ENCODE measurements at places on chromosomes 1 and 21. TPM values are rescaled to one million over a fixed set of nuclear protein-coding genes. Genes with fewer than 3 reads are reported as not detected.

DNA sequence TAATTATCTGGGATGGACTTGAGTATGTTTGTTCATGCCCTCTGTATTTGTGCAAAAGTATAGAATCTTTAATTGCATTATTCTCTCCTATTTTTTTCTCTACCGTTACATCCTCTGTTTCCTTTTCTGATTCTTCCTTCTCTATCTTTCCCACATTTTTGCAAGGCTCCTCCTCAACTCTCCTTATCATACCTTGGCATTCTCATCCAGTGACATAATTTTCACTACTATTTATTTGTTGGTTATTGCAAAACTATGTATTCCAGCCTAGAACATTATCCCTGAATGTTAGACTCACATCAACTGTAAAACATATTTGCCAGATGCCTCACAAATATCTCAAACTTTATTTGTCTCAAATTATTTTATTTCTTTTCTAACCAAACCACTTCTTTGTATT lies 381.9 kb downstream of the COL11A1 start:
- no peaks in the 10 kb centered on the region for H3K36me3 ChIP-seq
- H3K27ac ChIP-seq: no peak overlapping the region
- H3K4me1 ChIP-seq: no peaks in the 10 kb centered on the region

GRCh38 chr21:43740497-43741156 lies 21.7 kb downstream of the PDXK start:
- H3K4me3 ChIP-seq: no peak overlapping the region
- DNase-seq: peak; percentile 53
- no peaks in the 10 kb centered on the region for H3K4me1 ChIP-seq
- H3K36me3 ChIP-seq: peaks cover 8% of the 10 kb centered on the region

DNA sequence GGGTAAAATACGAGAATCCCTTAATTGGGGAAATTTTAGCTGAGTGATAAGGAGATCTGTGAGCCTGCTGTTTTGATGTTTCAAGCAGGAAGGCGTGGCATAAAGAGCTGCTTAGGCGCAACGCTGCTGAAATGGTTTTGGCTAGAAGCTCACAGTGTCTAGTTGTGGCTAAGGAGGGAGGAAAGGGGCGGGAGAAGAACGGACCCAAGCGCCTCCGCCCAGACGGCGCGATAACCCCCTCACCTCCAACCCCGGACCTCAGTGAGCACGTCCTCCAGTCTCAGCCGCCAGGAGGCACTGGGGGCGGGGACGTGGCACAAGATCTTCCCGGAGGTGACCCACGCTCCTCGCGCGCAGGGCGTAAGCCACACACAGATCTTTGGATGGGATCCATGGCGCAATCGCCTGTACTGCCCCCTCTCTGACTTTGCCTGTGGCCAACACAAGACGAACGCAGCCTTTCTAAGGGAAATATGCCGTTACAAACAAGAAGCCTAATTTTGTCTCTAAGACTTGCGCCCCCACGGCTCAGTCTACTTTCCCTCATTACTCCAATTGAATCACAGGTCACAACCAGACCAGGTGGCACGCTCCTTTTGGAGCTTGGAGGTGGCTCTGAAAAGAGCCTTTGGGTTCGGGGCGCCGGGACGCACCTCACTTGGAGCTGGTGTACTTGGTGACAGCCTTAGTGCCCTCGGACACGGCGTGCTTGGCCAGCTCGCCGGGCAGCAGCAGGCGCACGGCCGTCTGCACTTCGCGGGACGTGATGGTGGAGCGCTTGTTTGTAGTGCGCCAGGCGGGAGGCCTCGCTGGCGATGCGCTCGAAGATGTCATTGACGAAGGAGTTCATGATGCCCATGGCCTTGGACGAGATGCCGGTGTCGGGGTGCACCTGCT lies 23.4 kb upstream of the RNF187 start:
- H3K27me3 ChIP-seq: peaks cover 76% of the 10 kb centered on the region
- no peaks in the 10 kb centered on the region for H3K36me3 ChIP-seq
- 0 out of 2 replicates have a peak, but pooled peaks cover 8% of the 10 kb centered on the region for H3K4me1 ChIP-seq

DNA sequence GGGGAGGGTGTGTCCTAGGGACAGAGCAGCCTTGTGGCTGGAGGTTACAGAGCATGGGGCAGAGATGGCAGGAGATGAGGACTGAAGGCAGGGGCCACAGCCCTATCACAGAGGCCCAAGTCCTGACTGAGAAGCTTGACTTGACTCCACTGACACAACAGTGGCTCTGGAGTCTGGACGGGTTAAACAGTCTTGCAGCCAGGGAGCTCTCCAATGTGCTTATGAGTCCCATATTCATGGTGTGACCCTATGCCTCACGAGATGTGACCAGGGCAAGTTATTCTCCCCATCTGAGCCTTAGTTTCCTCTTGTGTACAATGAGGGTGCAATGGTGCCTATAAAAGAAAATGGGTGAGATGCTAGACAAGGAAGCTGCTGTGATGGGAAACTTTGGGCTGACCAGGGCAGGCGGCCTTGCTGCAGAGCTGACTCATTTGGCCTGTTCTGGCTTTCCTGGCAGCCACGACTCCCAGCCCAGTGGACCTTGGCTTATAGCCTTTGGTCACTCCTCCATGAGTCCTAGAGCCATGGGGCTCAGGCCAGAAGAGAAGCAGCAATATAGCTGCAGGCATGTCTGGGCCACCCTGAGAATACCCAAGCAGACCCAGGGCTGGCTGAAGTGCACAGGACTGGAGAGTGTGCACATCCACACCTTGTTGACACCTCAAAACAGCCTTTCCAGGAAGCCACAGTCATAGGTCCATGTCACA lies 2.8 kb upstream of the TTC22 start:
- peak overlapping the region; percentile 15 for H3K27ac ChIP-seq
- peak; percentile 48 for DNase-seq
- no peak overlapping the region for H3K4me3 ChIP-seq
- H3K4me1 ChIP-seq: peaks cover 7% of the 10 kb centered on the region
- H3K36me3 ChIP-seq: no peaks in the 10 kb centered on the region
- H3K27me3 ChIP-seq: peaks cover 16% of the 10 kb centered on the region

DNA sequence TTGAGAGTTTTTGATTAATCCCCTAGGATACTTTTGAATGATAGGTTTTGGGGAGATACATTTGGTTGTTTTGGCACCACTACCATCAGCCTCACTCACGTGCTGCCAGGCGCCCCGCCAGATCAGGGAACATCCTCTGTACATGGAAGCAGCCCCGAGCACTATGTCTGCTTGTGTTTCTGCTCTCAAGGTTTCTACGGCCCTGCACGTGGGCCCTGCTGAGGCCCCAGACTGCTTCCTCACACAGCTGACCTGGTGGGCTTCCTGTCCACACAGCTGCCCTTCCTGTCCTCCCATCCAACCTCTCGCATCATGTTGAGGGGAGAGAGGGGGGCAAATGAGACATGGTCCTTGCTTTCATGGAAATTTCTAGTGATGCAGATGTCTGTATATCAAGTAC lies 20.0 kb downstream of the ADARB1 start:
- no peaks in the 10 kb centered on the region for H3K27me3 ChIP-seq
- H3K36me3 ChIP-seq: no peaks in the 10 kb centered on the region
- peaks cover 11% of the 10 kb centered on the region for H3K4me1 ChIP-seq

GRCh38 chr1:55284856-55285255 lies 69.7 kb upstream of the USP24 start:
- H3K27me3 ChIP-seq: no peaks in the 10 kb centered on the region
- no peak overlapping the region for H3K27ac ChIP-seq
- peak; percentile 72 for DNase-seq
- H3K36me3 ChIP-seq: no peaks in the 10 kb centered on the region

GRCh38 chr1:232579958-232580941 lies 49.7 kb downstream of the SIPA1L2 start:
- no peaks in the 10 kb centered on the region for H3K27me3 ChIP-seq
- H3K4me3 ChIP-seq: no peak overlapping the region
- no peak for DNase-seq
- no peaks in the 10 kb centered on the region for H3K36me3 ChIP-seq
- H3K27ac ChIP-seq: no peak overlapping the region

DNA sequence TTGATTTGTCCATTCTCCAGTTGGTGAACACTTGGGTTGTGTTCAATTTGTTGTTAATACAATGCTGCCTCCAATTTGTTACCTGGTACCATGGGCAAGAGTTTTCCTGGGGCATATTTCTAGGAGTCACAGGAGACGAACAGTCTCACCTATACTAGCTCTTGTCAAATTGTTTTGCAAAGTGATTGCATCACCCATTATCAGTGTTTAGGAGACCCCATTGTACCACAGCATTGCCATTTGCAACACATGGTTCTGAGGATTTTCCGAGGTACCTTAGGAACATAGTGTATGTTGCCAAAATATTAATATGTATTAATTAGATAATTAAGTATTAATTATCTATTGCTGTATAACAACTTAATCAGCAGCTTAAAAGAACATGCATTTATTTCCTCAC lies 97.8 kb downstream of the LPAR3 start:
- no peaks in the 10 kb centered on the region for H3K36me3 ChIP-seq
- H3K27ac ChIP-seq: no peak overlapping the region

DNA sequence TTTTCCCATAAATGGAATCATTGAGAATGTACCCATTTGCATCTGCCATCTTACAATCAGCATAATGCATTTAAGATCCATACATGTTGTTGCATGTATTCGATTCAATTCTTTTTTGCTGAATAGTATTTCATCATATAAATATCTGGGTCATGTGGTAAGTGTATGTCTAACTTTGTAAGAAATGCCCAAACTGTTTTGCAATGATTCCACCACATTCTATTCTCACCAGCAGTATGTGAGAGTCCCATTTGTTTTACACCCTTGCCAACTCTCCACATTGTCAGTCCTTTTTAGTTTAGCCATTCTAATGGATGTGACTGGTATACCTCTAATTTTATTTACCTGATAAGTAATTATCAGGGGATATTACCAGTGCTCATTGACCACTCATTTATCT lies 115.8 kb upstream of the PBX1 start:
- H3K27me3 ChIP-seq: no peaks in the 10 kb centered on the region
- H3K27ac ChIP-seq: no peak overlapping the region
- 0 out of 2 replicates have a peak, but pooled peaks cover 5% of the 10 kb centered on the region for H3K4me1 ChIP-seq
- DNase-seq: no peak
- H3K4me3 ChIP-seq: no peak overlapping the region
- H3K36me3 ChIP-seq: no peaks in the 10 kb centered on the region

DIRAS3 gene
- 4.8 TPM for total RNA-seq

MAP3K21 gene
- not detected for total RNA-seq

TRAF3IP3 gene
- not detected for total RNA-seq

LIN28A gene
- total RNA-seq: not detected

All from GM23248 (cell line).